ENCODE measurements at places on chromosomes 2 and 18.
A peak's percentile ranks its signal among the peaks of the same experiment; 100 is the strongest.

DNA sequence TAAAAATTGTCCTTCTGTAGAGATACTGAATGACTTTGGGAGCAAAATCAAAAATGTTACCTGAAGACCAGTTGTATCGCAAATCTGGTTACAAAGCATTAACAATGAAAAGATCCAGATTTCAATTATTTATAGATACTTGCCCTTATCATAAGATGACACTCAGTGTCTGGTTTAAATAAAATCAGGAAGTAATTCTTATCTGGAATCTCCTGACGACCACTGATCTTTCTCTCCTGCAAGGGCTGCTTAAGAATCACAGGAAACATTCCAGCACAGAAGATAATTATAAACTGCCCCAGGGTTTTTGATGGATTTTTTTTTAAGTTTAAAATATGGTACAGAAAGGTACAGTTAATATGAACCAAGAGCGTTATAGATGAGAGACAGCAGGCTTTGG, 205.7 kb downstream of the ALK start:
- no peak for DNase-seq

GRCh38 chr2:6082625-6083018, 390.4 kb downstream of the SOX11 start:
- DNase-seq, result no peak

DNA sequence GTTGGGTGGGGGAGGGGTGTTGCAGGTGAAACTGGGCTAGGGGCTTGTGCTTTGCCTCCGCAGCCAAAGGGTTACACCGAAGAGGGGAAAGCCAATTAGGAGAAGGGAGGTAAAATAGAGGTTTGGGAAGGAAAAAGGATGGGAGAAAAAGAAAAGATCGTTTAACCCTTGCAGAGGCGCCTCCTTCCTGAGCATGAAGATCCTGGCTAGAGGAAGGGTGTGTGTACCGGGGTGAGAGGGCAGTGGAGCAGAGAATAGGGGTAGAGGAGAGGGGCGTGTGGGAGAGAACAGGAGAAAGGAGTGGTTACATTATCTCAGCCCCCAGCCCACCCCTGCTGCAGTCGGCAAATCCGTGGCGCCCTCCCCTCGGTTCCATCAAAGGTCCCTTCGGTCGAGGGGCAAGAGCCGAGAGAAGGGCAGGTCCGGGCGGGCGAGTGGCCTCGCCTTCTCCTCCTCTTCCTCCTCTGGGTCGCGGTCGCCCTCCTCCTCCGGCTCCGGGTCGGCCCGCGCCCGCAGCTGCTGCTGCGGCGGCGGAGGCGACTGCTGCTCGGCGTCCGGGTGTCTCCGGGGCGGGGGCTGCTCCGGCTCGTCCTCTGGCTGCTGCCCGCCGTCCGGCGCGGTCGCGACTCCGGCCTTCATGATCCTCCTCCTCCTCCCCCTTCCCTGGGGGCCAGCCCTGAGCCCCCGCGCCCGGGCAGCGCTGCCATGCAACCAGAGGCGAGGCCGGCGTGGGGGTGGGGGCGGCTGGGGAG, 1.1 kb downstream of the MARCHF4 start:
- DNase-seq, result no peak

DNA sequence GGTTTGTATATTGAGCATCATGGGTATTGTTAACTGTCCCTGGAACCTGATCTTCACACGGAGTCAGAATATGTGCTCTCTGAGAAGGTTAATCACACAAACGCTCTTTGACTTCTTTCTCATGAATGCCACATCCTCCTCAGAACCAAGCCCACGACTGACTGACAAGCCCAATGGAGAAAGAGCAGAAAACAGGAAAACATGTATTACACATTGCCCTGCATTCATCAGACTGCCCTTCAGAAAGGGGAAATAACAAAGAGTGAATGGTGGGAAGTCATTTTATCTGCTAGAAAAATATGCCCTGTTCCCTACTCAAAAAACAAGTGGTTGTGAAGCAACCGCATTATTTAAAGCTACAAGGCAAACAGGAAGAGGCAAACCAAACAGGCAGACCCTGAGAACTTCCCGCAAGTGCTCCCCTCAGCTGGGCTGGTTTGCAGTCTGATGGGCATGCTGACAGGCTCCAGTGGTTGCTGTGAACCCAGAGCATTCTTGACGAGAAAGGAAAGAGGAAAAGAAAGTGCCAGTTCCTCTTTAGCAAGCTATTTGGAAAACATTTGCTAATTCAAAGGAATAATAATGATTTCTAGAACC, 172.9 kb upstream of the SETBP1 start:
- DNase-seq, result peak; percentile 49

- DNase-seq, result no peak
Observed at GRCh38 chr2:91974401-91975129, 2896.7 kb upstream of the TEKT4 start.

- no peak for DNase-seq
Observed at GRCh38 chr2:234725528-234726264, 226.1 kb upstream of the SH3BP4 start.

DNA sequence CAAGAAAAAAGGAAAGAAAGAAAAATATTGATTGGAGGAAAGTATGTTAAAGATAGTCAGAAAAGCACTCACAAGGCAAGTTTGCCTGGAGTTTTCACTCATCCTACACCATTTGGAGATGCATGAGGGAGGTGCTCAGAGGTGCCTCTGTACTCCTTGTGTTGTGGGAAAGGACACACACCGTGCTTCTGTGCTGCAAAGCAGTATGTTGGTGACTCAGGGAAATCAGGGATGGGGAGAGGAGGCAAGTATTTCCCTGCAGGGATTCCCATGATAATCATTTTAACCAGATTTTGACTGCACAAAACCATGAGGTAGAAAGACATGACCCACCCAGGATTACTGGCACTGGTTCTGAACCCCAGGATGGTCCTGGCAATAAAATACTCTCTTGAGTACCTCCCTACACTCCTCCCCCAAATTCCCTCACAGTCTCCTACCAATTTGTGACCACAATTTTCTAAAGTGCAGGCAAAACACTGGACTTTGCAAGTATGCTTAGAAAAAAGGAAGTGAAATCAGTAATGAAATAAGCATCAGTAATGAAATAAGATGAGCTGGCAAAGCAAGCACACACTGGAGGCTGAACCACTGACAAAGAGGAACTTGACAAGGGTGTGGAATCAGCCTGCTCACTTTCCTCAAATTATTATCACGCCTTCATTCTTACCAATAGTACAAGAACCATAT, 155.5 kb upstream of the ACVR2A start:
- no peak for DNase-seq

Measured in activated CD8-positive, alpha-beta T cell treated with anti-CD3 and anti-CD28 coated beads for 36 hours (primary cell).